ENCODE measurements at places on chromosomes 1 and 21.

DNA sequence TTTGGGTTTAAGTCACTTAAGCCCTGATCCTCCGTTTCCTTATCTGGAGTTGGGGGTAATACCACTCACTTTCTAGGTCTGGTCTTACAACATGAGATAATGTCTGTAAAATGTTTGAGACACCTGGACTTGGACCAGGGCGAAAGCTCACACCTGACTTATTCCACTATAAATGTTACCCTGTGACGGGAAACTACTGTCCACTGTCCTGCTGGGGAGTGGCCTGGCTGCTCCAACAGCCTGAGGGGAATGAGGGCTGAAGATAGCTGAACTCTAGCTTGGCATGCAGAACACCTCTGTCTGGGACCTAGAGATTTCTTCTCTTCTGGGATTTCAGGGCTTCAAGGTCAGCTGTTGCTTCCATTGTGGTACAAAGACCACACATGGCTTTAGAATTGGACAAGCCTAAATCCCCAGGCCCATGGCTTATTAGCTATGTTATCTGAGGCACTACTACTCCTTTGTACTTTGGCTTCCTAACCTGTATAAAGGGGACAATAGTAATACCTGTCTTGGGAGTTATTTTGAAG, 9.5 kb upstream of the A3GALT2 start:
- no peak for DNase-seq

DNA sequence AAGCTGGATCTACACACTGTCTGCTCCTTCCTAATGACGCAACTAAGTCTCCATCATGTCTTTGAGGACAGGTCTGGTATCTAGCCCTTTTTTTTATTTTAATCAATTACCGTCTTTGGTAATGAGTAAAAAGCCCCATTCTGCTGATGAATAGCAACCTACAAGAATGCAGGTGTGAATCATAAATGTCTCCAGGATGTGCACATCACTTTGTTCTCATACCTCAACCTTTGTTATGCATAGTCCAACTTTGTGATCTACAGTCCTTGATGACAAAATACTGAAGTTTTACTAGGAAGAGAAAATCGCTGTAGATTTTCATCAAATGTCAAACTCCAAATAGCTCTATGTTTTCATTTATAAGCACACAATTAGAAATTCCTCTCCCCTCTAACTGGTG, 39.3 kb downstream of the PLPPR5 start:
- DNase-seq, result no peak

- no peak for DNase-seq
Measured at GRCh38 chr1:228158151-228159007, 7.2 kb upstream of the IBA57 start.

GRCh38 chr1:98053471-98054366, 132.9 kb upstream of the DPYD start:
- no peak for DNase-seq

DNA sequence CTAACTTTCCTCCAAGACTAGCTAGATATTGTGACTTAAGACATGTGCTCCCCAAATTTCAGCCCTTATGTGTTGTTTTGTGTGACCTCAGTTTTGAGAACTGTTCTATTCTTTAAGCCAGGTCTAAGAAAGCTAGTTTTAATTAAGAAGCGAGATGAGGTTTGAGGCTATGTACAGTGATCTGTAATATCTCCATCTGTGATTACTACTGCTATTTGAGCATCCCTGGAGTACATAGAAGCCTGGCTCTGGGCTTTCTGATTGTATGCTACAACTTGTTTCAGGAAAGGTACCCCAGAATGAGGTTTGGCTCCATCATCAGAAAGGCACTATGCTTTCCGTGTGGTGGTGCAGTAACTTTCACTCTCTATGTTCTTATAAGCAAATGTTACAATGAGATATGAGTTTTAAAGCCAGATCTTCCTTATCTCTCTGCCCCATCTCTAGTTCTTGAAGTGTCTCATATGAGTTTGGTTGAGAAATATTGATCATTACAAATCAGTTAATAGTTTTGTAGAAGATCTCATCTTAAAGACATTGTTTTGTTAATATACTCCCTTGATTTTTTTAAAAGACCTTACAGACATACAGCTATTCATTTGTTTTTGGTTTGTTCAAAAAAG, 605 bp downstream of the RGS4 start:
- DNase-seq, result no peak

- no peak for DNase-seq
Measured at GRCh38 chr1:101013776-101014175, 11.8 kb downstream of the DPH5 start.

- no peak for DNase-seq
Measured at GRCh38 chr1:201042779-201043461, 19.4 kb upstream of the KIF21B start.

DNA sequence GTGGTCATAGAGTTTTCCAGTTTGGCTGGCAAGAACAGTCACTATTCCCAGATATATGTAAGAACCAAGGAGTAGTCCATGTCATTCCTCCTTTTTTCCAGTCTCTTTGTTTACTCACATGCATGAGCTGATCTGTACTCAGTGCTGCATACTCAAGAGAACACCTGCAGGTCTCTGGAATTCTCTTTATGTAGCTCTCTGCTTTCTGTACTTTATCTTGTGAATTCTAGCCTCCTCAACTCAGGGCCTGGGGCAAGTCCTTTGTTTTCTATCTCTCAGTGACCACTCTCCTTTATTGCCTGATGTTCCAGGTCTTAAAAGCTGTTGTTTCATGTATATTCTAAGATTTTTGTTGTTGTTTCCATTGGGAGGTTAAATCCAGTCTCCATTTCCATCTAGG, 478.9 kb downstream of the DPYD start:
- DNase-seq, result no peak

DNA sequence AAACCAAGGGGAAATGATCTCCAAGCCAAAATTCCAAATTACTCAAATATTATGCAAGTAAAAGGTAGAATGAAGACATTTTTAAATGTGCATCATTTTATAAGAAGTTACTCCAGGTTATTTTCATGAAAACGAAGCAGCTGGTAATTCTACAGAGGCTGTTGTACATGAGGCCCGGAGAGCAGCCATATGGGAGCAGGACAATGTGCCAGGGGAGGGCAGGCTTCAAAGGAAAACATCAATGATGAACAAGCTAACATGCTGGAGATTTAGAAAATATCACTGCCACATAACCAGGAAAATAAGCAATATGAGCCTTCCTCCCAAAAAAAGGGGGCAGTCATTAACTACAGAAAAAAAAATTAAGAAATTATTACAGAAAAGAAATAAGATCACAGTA, 109.1 kb downstream of the TIAM1 start:
- no peak for DNase-seq

- DNase-seq, result no peak
Measured at GRCh38 chr1:242886137-242886536, 361.6 kb upstream of the PLD5 start.

- DNase-seq, result no peak
Measured at GRCh38 chr1:54826226-54826816, 25.2 kb upstream of the TTC22 start.

- DNase-seq, result no peak
Measured at GRCh38 chr1:158035976-158036583, 42.6 kb downstream of the KIRREL1 start.

- no peak for DNase-seq
Measured at GRCh38 chr1:69126796-69127195, 440.9 kb upstream of the LRRC7 start.

GRCh38 chr1:79113836-79114235, 107.3 kb upstream of the ADGRL4 start:
- no peak for DNase-seq

GRCh38 chr1:39293375-39294070, 89.0 kb downstream of the MACF1 start:
- no peak for DNase-seq

- DNase-seq, result no peak
Measured at GRCh38 chr1:12305377-12305776, 75.5 kb downstream of the VPS13D start.

DNA sequence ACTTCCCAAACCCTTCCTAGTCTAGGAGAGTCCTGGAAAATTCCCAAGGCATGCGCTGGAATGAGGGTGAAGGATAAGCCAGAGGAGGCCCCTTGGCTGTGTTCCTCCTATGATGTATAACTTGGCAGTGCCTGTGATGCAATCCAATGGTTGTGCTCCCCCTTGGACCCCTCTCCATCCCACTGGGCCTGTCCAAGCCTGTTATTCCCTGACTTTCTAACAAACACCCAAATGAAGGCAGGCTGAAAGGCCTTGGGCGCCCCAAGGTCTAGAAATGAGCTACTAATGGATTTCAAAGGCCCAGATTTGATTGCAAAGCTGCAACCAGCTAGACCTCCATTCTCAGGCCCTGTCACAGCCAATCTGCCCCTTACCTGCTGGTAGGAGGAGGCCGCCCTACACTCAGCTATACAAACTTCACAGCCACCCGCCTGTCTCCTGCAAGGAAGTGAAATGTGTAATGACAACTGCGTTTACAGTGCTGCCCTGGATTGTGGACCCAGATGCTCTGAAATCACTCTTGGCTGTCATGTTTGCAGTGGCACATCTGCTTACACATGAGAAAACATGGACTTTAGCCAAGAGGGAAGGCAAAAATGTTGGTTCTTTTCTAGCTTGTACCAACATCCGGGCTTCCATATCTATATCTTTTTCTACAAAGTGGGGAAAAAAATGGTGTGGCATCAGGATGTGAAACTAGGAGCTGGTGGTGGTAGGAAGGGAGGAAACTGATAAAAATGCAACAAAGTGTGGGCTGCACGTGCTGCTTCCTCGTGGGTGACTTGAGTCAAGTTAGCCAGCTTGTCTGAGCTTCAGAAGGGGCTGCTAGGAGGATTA, 130.4 kb downstream of the TRABD2B start:
- DNase-seq, result no peak

DNA sequence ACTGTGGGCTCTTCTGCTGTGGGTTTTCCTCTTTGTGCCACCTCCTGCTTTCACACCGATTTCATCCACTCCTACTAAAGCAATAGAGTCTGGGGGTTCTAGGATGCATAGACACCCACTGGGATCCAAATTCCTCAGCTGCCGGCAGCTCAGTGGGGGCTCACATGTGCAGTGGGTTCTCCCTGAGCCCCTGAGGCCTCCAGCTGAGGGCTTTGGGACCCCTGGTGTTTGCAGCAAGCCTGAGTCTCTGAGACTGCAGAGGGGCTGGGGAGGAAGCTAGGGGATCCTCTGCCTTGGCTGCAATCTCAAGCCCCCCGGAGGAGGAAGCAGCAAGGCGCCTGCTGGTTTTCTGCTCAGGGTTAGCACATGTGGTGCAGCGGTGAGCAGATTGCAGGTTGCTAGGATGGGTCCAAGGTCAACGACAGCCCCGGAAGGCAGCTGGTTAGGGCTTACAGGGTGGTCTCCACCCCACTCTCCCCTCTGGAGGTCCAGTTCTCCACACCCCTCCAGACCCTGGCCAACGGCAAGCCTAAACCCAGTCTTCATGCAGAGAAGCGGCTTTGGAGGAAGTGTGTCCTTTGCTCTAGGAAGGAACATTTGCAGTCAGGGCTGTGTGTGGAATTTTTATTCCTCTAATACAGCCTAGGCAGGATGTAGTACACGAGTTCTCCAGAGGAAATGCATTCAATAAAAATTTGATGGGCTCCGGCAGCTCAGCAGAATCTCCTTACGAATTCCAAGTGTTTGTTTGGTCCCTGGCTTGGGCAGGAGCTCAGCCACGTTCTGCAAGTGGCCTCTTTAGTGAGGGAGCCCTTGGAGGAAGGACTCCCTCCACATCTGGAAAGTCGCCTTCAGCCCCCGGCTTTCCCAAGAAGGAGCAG, 269.1 kb upstream of the VAMP3 start:
- no peak for DNase-seq

- no peak for DNase-seq
Measured at GRCh38 chr21:30194701-30195299, 21.1 kb downstream of the CLDN8 start.

- no peak for DNase-seq
Measured at GRCh38 chr1:227323171-227323966, 5.1 kb upstream of the CDC42BPA start.
